IMR-90 (cell line): ENCODE measurements at places on chromosomes 16 and 17. TPM values are rescaled to one million over a fixed set of nuclear protein-coding genes. Genes with fewer than 3 reads are reported as not detected.

SAT2 gene
- 20.4 and 21.4 TPM in 2 replicates for total RNA-seq

C1QTNF8 gene
- not detected in 2 replicates for total RNA-seq

C16orf82 gene
- not detected in 2 replicates for total RNA-seq

LGALS9B gene
- not detected in 2 replicates for total RNA-seq

SLC6A2 gene
- not detected in 2 replicates for total RNA-seq

KRT32 gene
- not detected in 2 replicates for total RNA-seq

CDH1 gene
- under 0.01 TPM in 1 of 2 replicates, not detected in the other for total RNA-seq

CFAP97D1 gene
- under 0.01 TPM in 1 of 2 replicates, not detected in the other for total RNA-seq

SDR42E1 gene
- 0.28 and 0.72 TPM in 2 replicates for total RNA-seq

KCNJ12 gene
- total RNA-seq = under 0.01 and 0.28 TPM in 2 replicates

COQ9 gene
- total RNA-seq = 50.0 and 57.9 TPM in 2 replicates

ZG16 gene
- not detected in 2 replicates for total RNA-seq

- no peak for DNase-seq
Measured at GRCh38 chr17:413016-413350, 60.4 kb upstream of the RPH3AL start.

- DNase-seq = no peak
Measured at GRCh38 chr17:50935221-50935995, 69.3 kb upstream of the TOB1 start.

DNA sequence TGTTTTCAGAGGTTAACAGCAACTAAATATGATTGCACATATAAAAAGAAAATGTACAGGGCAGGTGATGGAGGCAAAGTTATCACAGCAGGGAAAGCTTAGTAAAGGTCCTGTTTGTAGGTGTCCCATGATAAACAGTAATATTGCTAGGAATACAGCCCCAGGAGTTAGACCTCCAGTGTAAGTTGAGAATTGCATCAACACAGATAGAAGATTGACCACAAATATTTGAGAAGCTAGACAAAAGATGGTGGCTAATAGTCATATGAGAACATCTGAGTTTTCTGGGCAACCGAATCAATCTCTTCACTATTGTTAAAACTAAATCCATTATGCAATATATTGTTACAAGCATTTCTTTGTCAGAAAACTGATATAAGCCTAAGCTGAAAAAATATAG, 152.6 kb downstream of the CDH11 start:
- DNase-seq = peak; percentile 16

- DNase-seq = peak; percentile 47
Measured at GRCh38 chr17:34981538-34982241, 1.4 kb downstream of the LIG3 start.

DNA sequence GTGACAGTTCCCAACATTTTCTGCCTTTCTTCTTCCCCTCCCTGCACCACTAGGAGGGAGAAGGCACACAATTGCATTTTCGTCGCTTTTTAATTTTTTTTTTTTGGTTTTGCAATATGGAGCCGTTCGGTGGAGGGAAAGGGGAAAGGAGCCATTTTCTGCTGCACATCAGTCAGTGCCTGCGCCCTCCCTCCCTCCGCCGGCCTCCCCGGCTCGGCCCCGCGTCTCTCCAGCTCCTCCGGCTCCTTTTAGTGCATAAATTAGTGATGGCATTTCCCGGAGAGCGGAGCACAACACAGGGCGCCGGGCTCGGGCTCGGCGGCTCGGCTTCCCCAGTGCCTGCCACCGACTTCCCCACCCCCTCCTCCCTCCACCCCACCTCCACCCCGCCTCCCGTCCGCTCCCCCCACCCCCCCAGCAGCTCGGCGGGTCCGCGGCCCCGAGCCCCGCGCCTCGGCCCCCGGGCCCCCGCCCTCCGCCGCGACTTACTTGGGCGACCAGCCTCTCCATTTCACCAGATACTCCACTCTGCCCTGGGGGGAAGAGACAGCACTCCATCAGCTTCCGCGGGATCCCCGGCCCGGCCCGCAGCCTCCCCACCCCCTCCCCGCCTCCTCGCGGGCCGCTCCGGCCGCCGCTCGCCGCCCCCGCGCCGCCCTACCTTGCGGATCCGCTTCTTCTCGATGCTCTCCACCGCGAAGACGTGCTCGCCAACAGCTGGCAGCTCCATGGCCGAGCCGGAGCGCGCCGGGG, 542 bp downstream of the CBX4 start:
- DNase-seq = peak; percentile 52

- peak; percentile 49 for DNase-seq
Measured at GRCh38 chr16:48231727-48232492, 12.2 kb upstream of the LONP2 start.

GRCh38 chr17:61852857-61853256, 10.5 kb downstream of the BRIP1 start:
- DNase-seq = no peak

- DNase-seq = no peak
Measured at GRCh38 chr17:82780971-82781893, 29.4 kb downstream of the TBCD start.

- DNase-seq = no peak
Measured at GRCh38 chr17:18896146-18896545, 38.2 kb downstream of the PRPSAP2 start.

GRCh38 chr16:68517606-68518166, 21.4 kb upstream of the ZFP90 start:
- DNase-seq = no peak

GRCh38 chr17:45156242-45156641, 5.4 kb upstream of the HEXIM2 start:
- no peak for DNase-seq

DNA sequence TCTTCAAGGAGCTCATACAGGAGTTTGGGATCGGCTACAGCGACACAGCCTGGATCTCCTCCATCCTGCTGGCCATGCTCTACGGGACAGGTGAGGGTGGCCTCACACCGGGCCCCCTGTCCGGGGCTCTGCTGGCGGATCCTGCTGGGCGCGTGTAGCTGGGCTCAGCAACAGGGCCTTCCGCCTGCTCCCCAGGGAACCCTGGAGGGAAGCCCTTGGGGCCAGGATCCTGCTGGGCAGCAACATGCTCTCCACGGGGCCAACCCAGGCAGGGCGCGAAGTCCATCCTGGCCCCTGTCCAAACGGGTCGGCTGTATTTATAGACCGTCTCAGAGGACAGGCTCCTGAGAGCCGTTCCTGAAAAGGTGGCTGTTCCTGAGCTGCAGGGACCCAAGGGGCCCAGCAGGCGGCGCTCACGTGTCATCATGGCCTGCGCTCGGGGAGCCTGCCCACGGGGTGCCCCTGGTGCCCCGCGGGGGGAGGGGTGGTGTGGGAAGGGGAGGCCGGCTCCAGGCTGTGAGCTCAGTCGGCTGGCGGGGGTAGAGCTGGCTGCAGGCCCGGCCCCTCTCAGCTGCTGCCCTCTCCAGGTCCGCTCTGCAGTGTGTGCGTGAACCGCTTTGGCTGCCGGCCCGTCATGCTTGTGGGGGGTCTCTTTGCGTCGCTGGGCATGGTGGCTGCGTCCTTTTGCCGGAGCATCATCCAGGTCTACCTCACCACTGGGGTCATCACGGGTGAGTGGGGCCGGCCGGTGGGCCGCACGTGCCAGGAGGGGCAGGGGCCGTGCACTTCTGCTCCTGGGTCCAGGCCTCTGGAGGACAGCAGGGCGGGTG, 7.5 kb downstream of the SLC16A3 start:
- peak; percentile 47 for DNase-seq

GRCh38 chr16:54412777-54413455, 126.3 kb upstream of the IRX3 start:
- no peak for DNase-seq

DNA sequence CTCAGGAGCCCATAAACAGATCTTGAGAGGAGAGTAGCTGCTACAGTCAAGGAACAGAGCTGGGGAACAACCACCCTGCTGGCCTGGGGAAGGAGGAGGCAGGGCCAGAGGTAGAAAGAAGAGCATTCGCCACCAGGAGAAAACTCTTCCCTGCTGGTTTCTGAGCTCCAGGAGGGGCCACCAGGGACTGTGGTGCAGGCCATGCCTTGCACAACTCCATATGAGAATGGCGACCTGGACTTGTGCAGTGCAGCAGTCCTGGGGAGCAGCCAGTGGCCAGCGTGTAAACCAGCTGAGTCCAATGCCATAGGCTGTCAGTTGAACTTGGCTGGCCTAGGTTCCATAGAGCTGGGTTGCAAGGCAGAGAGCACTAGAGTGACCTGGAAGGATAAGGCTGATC, 11.6 kb downstream of the SLC13A2 start:
- DNase-seq = no peak

- DNase-seq = peak; percentile 33
Measured at GRCh38 chr16:74224828-74225612, 71.6 kb upstream of the PSMD7 start.

- DNase-seq = no peak
Measured at GRCh38 chr17:5164436-5164835, 27.2 kb downstream of the ZNF594 start.

- DNase-seq = no peak
Measured at GRCh38 chr16:78894886-78895285, 705.7 kb downstream of the MAF start.

DNA sequence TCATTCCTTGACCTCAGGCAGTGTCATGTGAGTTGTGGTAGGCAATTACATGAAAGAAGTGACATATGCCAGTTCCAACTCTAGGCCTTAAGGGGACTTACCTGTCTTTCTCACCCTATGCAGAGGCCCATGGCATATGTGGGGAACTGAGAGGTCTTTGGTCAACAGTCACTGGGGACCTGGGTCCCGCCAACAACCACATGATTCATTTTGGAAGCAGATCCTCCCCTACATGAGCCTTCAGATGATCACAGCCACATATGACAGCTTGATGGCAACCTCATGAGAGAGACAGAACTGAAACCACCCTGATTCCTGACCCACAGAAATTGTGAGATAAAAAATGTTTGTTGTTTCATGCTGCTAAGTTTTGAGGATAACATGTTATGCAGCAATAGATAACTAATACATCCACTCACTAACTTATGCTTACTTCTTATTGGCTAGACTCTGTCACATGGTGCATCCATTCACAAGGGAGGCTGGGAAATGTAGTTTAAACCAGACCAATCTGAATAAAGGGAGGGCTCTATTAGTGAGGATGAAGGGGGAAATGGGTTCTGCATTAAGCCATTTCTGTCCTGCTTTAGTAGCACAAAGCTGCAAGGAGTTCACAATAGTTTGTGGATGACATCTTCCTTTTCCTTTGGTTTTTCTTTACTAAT, 298.2 kb downstream of the HAPSTR1 start:
- DNase-seq = no peak

GRCh38 chr17:51630101-51630671, 369.8 kb downstream of the UTP18 start:
- DNase-seq = no peak

DNA sequence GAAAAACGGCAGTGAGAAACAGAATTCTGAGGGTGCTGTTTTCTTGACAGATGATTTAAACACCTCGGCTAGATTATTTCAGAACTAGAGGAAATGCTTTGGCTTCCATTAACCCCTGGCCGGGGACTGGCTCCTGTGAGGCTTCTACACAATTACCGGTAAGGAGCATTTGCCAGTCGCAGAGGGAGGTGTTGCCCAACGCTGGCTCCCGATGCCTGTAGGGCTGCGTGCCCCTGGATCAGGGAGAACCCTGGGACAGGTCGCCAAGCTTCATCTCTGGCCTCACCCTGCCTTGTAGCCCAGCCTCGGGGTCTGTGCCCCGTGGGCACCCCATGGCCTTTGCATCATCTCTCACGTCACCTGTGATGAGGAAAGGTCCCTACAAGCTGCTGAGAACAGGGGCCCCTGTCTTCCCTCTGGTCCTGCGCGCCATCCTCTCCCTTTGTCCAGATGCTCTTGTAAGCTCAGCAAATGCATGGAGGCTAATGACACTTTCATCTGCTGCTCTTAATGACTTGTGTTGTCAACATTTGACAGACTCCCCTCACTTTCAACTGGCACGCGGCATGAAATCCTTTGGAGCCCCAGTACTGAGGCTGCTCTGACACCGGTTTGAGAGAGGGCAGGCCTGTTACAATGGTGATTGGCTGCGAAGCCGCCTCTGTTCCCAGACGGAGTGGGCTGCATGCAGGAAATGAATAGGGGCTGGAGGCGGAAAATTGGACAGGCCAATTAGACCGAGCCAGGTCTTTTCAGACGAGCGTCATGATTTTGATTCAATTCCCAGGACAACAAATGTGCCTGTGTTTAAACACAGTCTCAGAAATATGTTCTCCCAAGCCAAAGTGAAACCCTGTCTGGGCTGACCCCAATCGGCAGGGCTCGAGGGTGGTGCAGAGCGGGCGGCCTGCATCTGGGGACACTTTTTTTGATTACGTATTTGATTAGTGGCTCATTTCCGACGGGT, 85.5 kb upstream of the DOC2B start:
- DNase-seq = no peak

GRCh38 chr16:70724146-70725023, 38.5 kb upstream of the MTSS2 start:
- DNase-seq = no peak

DNA sequence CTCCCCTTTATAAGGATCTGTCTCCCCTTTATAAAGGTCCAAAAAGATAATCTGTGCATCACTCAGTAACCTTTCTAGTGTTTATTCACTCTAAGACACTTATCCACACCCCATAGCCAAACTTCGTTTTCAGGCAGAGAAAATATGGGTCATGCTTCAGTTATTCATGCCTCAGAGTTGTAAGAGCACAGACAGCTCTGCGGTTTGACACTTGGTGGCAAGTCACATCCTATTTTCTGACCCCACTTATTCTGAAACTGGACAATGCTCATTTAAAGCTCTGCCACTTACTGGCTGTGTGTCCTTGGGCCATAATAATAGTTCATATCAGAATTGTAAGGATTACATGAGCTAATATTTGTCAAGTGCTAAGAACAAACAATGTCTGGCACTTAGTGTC, 2.0 kb upstream of the KRTAP2-1 start:
- DNase-seq = peak; percentile 84

DNA sequence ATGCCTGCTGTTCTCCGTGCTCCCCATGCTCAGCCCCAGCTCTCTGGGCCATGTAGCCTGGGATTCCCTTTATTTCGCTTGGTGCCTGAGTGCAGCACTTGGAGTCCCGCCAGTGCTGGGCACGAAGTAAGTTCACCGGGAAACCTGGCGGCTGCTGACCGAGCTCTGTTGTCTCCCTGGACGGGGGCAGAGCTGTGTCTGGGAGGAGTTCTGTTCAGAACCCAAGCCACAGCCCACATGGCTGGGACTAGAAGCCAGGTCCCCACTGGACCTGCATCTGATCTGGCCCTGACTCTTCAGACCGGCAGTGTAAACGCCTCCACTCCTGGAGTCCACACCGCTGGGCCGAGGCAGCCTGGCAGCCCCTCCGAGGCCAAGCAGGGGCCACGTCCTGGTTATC, 37.5 kb upstream of the CIBAR2 start:
- no peak for DNase-seq

DNA sequence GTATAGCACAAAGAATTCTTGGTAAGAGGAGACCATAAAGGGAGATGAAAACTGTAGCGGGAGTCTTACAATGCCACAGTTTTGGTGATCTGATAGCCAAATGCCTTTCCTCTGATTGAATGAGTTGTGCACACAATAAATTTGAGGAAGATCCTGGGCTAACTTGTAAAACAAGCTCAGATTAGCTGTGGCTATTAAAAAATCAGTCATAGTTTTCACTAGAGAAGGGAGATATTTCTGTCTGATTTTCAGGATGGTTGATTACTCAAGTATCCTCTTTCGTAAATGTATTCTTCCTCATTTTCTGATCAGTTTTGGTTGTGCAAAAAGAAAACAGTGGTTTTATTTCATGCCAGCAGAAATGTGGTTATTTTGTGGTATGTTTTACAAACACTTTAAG, 9.1 kb upstream of the METTL9 start:
- DNase-seq = no peak
